Stimulated activated CD8-positive, alpha-beta memory T cell treated with anti-CD3 and anti-CD28 coated beads, Interleukin-7, amount 100 ng/mL, for 48 hours (primary cell): ENCODE measurements at places on chromosomes 12 and 14.

DNA sequence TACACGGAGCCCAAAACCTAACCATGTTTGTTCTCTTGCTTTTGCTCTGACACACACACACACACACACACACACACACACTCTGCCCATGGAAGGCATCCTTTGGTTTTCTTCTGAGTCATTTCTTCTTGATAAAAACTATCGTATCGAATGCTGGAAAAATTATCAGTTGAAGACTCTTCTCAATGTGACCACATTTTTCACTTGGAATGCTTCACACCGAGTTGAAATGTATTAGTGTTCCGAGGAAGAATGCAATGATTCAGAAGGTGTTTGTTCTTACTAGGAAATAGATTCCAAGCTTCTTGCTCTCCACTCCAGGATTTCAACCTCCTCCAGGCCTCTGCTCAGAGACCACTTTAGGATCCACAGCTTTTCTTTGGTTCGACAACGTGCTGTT, 226.3 kb downstream of the MON2 start:
- DNase-seq, result no peak

DNA sequence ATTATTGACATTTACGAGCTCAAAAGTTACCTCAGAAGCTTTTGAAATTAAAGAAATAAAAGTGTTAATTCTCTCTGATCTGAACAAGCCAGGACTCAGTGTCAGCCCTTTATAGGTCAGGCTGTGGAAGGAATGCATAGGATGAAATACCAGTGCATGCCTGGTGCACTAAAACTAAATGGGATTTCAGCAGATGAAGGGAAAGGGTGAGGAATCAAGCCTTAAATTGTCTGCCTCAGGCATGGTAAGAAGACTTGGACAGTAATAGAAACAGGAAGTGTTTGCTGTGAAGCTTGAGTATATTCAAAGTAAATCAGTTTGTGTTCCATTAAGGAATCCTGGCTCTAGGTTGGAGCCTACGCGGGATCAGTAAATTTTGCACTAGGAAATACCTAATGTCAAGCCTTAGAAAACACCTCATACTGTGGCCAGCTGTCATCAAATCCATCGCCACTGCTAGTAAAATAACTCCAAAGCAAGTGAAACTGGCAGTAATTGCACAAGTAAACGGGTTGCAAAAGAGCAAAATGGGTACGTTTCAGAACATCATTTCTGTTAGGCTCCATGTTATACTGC, 76.3 kb downstream of the PDE3A start:
- DNase-seq, result no peak

GRCh38 chr14:76644855-76645518, 116.3 kb upstream of the VASH1 start:
- DNase-seq, result no peak

DNA sequence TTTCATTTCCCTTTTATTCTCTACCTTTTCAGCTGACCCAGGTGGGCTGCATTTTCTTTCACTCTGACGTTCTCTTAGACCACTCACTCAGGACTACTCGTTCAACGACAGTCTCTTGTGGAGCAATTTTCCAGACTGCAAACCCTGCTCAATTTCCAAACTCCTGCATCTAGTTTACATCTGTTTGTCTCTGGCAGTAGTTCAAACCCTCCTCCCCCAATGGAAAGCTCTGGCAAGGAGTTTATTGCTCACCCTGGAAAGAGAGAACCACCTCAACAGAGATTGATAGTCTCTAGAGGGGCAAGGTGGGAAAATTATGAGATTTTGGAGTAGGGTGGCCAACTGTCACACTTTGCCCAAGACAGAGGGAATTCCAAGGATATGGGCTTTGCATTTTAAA, 130.2 kb downstream of the TSHR start:
- DNase-seq, result no peak

- no peak for DNase-seq
These were observed 1302.3 kb downstream of the FSCB start for GRCh38 chr14:43204816-43205215.

DNA sequence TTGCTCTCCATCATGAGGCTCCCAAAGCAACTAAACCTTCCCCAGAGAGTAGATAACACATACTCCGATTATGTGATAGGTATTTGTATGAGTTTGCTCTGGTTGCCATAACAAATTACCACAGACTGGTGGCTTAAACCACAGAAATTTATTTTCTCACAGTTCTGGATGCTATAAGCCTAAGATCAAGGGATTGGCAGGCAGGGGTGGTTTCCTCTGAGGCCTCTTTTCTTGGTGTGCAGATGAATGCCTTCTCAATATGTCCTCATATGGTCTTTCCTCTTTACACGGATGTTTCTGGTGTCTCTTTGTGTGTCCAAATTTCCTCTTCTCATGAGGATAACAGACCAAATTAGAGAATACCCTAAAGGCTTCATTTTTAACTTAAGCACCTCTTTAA, 285.8 kb upstream of the GRIP1 start:
- no peak for DNase-seq

- no peak for DNase-seq
These were observed 379.5 kb downstream of the LRFN5 start for GRCh38 chr14:41986083-41986645.

- DNase-seq, result no peak
These were observed 93.5 kb downstream of the LRRC74A start for GRCh38 chr14:76919431-76920330.

GRCh38 chr12:111578276-111578970, 20.7 kb downstream of the ATXN2 start:
- DNase-seq, result no peak

DNA sequence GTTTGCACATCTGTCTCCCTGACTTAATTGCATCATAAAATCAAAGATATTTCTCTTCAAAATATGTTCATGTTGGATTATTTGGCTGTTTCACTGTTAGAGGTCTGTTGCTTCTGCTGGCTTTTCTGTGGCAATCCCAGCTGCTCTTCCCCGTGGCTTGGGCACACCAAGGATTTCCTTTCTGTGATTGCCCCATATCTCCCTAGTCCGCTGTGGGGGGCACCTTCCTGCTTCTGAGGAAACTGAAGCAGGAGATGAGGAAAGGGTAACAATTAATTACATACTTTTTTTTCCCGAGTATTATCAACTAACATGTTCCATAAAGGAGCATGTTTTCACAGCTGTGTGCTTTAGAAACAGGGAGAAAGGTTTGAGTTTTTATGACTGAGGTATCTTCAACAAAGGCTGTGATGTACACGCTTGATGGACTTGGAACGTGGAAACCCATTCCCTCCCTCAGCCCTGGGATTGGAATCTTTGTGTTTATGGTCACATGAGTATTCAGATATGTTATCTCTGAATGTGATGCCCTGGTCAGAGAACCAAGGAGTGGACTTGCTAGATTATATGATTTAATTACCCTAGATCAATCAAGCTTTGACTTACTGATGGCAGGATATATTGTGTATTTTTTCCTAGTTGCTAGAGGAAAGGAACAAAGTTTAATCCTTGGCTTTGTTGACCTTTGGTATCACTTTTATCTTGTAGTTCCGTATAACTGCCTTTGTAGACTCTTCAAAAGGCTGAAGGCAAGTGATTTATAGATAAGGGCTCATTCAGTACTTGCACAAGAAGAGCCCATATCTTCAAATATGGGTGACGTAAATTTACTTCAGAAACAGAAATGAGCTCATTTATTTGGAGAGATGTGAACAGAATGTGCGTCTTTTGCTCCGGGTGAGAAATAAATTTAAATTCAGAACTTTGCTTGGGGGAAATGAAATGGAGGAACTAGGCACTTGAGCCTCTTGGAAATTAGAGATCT, 46.7 kb downstream of the BORCS5 start:
- DNase-seq, result no peak

DNA sequence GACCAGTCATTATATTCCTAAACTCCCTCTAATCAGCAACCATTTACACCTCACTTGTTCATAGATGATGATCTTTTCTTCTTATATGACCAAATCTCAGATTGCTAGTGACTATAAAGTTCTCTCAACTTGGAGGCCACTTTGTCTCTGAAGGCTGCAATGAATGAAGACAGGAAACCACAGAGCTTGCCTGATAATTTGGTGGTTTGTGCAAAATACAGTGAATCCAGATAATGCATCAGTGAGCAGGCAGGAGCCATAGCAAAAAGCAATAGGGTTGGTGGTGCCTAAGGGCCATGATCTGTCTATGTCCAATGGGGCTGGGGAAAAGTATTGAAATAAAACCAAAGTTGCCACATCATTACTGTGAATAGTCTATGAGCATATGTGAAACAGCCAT, 123.8 kb upstream of the LRFN5 start:
- DNase-seq, result no peak

DNA sequence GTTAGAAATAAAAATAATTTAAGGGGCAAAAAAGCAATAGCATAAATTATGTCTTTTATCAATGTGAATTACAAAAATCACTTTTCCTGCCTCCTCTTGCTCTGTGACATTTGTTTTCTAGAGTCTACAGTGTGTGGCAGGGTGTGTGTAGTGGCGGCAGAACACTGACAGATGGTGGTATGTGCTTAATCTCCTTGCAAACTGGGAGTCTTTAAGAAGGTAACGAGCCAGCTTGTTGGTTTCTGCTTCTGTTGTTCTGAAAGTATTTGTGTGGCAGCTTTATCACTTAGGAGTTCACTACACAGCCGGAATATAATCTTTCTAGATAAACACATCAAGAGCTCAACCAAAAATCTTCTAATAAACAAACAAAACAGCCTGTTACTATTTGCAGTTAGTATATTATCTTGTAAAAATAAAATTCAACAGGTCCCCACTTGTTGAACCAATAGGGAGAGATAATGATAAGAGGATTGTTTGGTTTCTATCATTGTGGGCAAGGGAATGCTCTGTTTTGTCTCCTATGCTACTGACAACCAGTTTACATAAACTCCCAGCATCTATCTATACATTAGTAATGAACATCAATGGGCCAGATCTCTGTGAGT, 13.0 kb downstream of the CDKL1 start:
- no peak for DNase-seq
